H9 (cell line): ENCODE measurements at places on chromosomes 16 and 17. TPM values are rescaled to one million over a fixed set of nuclear protein-coding genes. Genes with fewer than 3 reads are reported as not detected.

The MT2A gene
- total RNA-seq = 63.1 and 72.5 TPM in 2 replicates

The CBFA2T3 gene
- total RNA-seq = 2.8 and 2.9 TPM in 2 replicates

The RAB26 gene
- 2.4 and 3.0 TPM in 2 replicates for total RNA-seq

The PLEKHG4 gene
- 13.2 and 13.9 TPM in 2 replicates for total RNA-seq

The KRT12 gene
- total RNA-seq = not detected in 2 replicates

The PRMT7 gene
- total RNA-seq = 56.6 and 57.8 TPM in 2 replicates

The EFNB3 gene
- total RNA-seq = 11.3 and 11.4 TPM in 2 replicates

The KRTAP2-3 gene
- not detected in 2 replicates for total RNA-seq

The SLC25A19 gene
- 24.2 and 27.2 TPM in 2 replicates for total RNA-seq

DNA sequence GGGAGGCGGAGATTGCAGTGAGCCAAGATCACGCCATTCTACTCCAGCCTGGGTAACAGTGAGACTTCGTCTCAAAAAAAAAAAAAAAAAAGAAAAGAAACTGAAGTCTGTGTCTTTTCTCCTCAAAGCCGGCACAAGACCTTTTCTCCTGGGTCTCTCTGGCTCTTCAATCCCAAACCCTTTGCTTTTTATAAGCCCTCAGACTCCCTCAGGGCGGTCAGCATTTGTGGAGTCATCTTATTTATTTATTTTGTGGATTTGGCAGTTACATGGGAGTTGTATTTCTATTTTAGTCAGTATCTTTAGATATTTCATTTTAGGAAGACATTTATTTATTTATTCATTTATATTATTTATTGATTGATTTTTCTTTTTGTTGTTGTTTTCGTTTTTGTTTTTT lies 57.7 kb upstream of the MAP3K14 start:
- H3K27ac ChIP-seq = no peak overlapping the region
- peaks cover 14% of the 10 kb centered on the region; the same call in 1 of the 2 replicates for H3K4me1 ChIP-seq
- H3K4me3 ChIP-seq = no peak overlapping the region
- no peak for DNase-seq

- H3K36me3 ChIP-seq = peaks cover 26% of the 10 kb centered on the region
- no peak overlapping the region for H3K4me3 ChIP-seq
- no peaks in the 10 kb centered on the region for H3K27me3 ChIP-seq
- no peaks in the 10 kb centered on the region for H3K4me1 ChIP-seq
- DNase-seq = no peak
Measured at GRCh38 chr17:17134957-17135333, 71.2 kb downstream of the PLD6 start.

- H3K27me3 ChIP-seq = no peaks in the 10 kb centered on the region
- 0 out of 2 replicates have a peak, but pooled peaks cover 2% of the 10 kb centered on the region for H3K4me1 ChIP-seq
- no peak overlapping the region for H3K4me3 ChIP-seq
Measured at GRCh38 chr17:57266902-57267311, 10.6 kb downstream of the MSI2 start.

DNA sequence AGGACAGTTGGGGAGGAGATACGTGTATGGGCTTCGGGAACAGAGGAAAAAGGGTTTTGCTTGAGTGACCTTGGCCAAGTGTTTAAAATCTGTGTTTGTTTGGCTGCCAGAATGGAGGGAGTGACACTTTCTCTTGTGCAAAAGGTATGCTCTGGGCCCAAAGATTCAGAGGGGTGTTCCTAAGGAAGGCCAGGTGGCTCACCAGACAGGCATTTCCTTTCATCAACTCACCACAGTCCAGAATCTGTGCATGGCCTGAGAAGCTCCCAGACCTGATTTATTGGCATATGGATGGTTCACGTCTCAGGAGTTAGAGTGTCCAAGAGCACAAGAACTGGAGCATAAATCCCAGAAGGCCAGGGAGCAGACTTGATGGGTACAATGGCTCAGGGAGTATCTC lies 53.4 kb upstream of the NLK start:
- H3K27ac ChIP-seq = no peak overlapping the region
- H3K4me3 ChIP-seq = no peak overlapping the region
- no peaks in the 10 kb centered on the region for H3K27me3 ChIP-seq
- no peak for DNase-seq

GRCh38 chr17:52419229-52419641 lies 260.7 kb upstream of the CA10 start:
- DNase-seq = no peak
- H3K36me3 ChIP-seq = no peaks in the 10 kb centered on the region
- no peaks in the 10 kb centered on the region for H3K4me1 ChIP-seq

GRCh38 chr17:64281962-64282752 lies 19.1 kb upstream of the TEX2 start:
- no peaks in the 10 kb centered on the region for H3K36me3 ChIP-seq
- no peaks in the 10 kb centered on the region for H3K4me1 ChIP-seq
- H3K4me3 ChIP-seq = no peak overlapping the region
- peak; percentile 59 for DNase-seq
- no peak overlapping the region for H3K27ac ChIP-seq

DNA sequence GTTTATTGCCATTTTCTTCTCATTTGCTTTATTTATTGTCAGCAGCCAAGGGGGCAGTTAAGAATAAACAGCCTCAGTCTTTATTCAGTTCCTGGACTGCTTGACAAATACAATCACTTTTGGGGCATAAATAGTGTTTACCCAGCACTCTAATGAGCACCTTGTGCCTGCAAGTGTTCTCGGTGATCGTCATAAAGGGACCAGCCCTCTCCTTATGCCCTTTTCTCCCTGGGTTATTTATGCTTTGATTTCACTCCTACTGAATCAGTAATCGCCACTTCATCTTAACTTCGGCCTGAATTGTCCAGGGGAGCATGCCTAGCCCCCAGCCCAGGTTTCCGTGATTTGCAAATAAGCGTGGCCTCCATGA lies 55.7 kb upstream of the CACNG5 start:
- no peaks in the 10 kb centered on the region for H3K27me3 ChIP-seq
- DNase-seq = peak; percentile 14
- H3K27ac ChIP-seq = no peak overlapping the region
- no peak overlapping the region for H3K4me3 ChIP-seq
- peaks cover 11% of the 10 kb centered on the region; the same call in 1 of the 2 replicates for H3K4me1 ChIP-seq

DNA sequence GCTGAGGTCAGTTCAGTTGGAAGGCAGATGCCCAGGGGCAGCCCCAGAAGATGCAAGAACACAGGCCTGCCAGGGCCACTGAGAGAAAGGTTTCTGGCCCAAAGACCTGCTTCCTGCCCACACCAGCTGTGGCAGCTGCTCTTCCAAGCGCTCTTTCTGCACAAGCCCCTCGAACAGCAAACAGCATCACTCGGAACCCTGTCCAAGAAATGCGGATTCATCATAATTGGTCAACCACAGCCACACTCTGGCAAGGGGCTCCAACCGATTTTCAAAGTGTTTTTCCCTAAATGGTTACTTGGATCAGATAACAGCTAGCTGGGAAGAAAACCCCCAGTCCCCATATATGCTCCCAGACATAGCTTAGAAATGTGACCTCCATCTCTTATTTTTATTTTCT lies 71.1 kb upstream of the DNAH17 start:
- DNase-seq = no peak
- H3K27ac ChIP-seq = no peak overlapping the region
- H3K27me3 ChIP-seq = no peaks in the 10 kb centered on the region; the same call in 1 of the 2 replicates
- H3K36me3 ChIP-seq = no peaks in the 10 kb centered on the region

GRCh38 chr16:2776500-2777139 lies 460 bp downstream of the ELOB start:
- H3K4me1 ChIP-seq = no peaks in the 10 kb centered on the region
- H3K27ac ChIP-seq = no peak overlapping the region
- H3K4me3 ChIP-seq = peak overlapping the region; percentile 99

GRCh38 chr16:17578981-17579874 lies 108.5 kb upstream of the XYLT1 start:
- no peaks in the 10 kb centered on the region for H3K27me3 ChIP-seq
- peak; percentile 89 for DNase-seq
- H3K36me3 ChIP-seq = peaks cover 13% of the 10 kb centered on the region

DNA sequence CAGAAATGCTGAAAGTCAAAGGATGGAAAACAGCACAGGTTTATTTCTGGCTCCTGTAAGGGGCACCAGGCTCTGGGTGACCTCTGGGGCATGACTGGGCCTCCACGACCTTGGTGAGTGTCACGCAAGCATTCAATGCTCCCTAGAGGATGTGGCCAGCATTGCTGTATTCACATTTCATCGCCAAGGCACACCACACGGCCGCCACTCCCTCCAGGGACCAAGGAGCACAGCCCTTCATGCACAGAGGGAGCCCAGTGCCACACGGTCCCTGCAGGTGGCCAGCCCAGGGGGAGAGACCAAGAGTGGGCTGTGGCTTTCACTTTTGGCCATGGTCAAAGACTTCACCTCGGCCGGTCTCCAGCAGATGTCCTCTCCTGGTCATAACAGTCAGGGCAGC lies 137.4 kb upstream of the TNRC6C start:
- peaks cover 7% of the 10 kb centered on the region; the same call in 1 of the 2 replicates for H3K4me1 ChIP-seq
- DNase-seq = peak; percentile 74
- no peak overlapping the region for H3K27ac ChIP-seq
- H3K27me3 ChIP-seq = no peaks in the 10 kb centered on the region
- no peak overlapping the region for H3K4me3 ChIP-seq

DNA sequence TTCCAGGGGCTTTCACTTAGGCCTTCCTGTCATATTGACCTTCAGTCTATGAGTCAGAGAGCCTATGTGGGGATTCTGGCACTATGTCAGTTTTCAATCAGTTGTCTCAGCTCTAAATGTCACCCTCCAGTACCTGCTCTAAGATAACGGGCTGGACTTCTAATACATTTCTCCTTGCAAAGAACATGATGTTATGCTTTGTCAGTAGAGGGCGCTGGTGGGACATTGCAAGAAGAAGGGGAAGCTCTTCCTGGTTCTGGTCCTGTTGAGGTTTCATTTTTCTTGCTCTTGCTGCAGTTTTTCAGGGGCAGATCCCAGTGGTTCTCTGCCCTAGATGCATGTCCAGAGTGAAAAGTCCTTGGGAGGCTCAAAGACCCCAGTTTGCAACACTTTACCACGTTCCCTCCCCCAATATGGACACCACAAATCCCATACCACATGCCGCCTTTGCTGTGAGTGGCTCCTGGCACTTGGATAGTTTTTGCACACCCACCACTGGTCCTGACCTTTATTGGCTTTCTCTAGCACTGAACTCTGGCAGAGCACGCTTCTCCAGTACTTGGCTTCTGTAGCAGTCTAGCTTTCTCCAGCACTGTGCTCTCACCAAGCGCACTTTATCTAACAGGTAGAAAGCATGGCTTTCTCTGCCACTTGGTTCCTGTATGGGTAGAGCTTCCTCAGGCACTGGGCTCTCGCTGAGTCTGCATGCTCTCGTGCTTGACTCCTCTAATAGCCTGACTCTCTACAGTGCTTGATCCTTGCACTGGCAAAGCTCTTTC lies 49.0 kb downstream of the BCL7C start:
- no peak overlapping the region for H3K4me3 ChIP-seq
- H3K27me3 ChIP-seq = 0 out of 2 replicates have a peak, but pooled peaks cover 2% of the 10 kb centered on the region
- peak; percentile 74 for DNase-seq
- H3K4me1 ChIP-seq = no peaks in the 10 kb centered on the region
- H3K36me3 ChIP-seq = no peaks in the 10 kb centered on the region
- H3K27ac ChIP-seq = no peak overlapping the region

DNA sequence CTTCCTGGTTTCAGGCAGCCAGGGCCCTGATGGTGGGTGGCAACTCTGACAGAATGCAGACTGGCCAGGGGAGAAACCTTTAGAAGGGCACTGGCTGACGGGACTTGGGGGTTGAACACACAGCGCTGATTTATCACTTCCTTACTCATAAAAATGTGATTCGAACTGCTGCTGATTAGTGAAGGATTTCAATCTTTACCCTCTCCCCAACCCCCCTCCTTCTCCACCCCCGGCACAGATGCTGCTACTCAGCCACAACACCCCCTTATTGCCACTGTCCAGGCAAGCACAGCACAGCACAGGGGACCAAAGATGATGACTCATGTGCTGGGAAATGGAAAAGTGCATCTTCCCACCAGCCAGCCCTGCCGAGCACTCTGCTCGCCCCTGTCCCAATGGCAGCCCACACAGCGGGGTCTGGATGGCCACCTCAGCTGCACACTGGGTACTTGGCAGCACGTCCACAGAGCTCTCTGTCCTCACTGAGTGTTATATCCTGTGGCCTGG lies 70.1 kb downstream of the SMG6 start:
- no peak overlapping the region for H3K27ac ChIP-seq
- H3K36me3 ChIP-seq = peaks cover 9% of the 10 kb centered on the region; the same call in 1 of the 2 replicates
- DNase-seq = no peak
- H3K4me1 ChIP-seq = no peaks in the 10 kb centered on the region

DNA sequence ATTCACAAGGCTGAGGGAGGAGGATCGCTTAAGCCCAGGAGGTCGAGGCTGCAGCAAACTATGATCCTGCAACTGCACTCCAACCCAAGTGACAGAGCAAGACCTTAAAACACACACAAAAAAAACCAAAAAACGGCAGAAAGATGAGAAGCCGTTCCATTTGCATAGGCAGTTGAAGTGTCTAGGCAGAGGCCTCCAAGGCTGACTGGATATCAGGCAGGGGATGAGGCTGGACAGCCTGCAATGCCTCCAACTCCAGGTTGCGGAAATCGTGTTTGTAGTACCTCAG lies 2.0 kb upstream of the FBXL19 start:
- no peaks in the 10 kb centered on the region for H3K4me1 ChIP-seq
- no peak overlapping the region for H3K27ac ChIP-seq
- no peaks in the 10 kb centered on the region for H3K27me3 ChIP-seq
- H3K36me3 ChIP-seq = peaks cover 10% of the 10 kb centered on the region
- peak overlapping the region; percentile 100 for H3K4me3 ChIP-seq

DNA sequence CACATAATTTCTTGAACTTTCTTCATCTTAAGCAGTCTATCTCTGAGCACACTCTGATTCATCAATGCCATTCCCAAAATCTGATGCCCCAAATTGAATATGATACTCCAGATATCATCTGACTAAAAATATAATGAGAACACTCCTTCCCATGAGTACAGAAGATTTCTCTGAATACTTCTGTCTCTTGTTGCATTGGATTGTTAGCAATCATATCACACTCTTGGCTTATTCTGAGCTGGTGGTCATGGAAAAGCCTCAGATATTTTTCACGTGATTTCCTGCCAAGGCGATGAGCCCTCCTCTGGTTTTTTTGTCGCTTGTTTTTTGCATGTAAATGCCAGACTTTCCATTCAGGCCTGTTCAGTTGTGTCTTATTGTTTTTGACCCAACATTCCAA lies 87.2 kb downstream of the NOG start:
- no peak overlapping the region for H3K4me3 ChIP-seq
- no peaks in the 10 kb centered on the region; the same call in 1 of the 2 replicates for H3K4me1 ChIP-seq
- H3K27me3 ChIP-seq = peaks cover 10% of the 10 kb centered on the region; the same call in 1 of the 2 replicates
- DNase-seq = no peak
- H3K36me3 ChIP-seq = no peaks in the 10 kb centered on the region
- H3K27ac ChIP-seq = no peak overlapping the region

- H3K4me1 ChIP-seq = no peaks in the 10 kb centered on the region
- peak overlapping the region; percentile 99 for H3K4me3 ChIP-seq
- no peak overlapping the region for H3K27ac ChIP-seq
- H3K36me3 ChIP-seq = peaks cover 34% of the 10 kb centered on the region
- H3K27me3 ChIP-seq = no peaks in the 10 kb centered on the region
- DNase-seq = no peak
Measured at GRCh38 chr16:28846933-28847273, 755 bp upstream of the TUFM start.
